ENCODE measurements at places on chromosomes 4 and X. TPM values are rescaled to one million over a fixed set of nuclear protein-coding genes. Genes with fewer than 3 reads are reported as not detected.

DNA sequence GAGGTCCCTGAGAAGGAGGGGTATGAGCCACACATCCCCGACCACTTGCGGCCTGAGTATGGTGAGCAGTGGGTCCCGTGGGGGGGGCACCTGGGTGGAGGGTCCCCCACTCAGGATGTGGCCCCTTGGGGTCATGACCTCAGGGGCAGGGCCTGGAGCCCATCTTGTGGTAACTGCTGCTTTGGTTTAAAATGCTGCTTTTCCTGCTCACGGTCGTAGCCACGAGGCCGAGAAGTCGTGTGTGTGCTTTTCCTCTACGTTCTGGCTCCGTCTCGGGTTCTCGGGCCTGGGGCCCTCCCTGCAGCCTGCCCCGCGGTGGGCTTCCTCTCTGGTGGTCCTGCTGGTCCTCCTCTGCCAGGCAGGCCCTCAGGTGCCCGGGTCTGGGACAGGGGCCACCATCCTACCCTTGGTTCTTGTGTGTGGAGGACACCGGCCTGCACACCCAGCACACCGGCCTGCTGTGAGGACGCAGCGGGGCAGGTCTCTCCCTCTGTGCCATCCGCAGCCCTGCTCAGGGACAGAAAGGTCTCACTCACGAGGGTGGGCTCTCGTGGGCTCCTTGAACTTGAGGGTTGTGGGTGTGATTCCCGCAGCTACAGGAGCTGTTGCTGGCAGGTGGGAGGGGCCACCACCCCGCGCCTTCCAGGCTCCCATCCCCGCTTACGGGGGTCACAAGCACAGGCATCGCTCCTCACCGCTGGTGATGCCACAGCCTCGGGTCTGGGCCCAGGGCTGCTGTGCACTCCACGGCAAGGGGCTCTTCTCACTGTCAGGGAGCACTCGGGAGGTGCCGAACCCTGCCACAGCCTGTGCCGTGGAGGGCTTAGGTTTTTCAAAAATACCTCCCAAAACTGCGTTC, 19.6 kb downstream of the UVSSA start:
- DNase-seq = no peak
- H3K4me1 ChIP-seq = no peaks in the 10 kb centered on the region
- no peaks in the 10 kb centered on the region for H3K27me3 ChIP-seq
- H3K4me3 ChIP-seq = no peak overlapping the region
- H3K27ac ChIP-seq = no peak overlapping the region

GRCh38 chr4:188021548-188022249, 26.1 kb downstream of the ZFP42 start:
- no peak overlapping the region for H3K27ac ChIP-seq
- H3K36me3 ChIP-seq = no peaks in the 10 kb centered on the region
- no peak overlapping the region for H3K4me3 ChIP-seq
- no peaks in the 10 kb centered on the region for H3K4me1 ChIP-seq
- no peaks in the 10 kb centered on the region for H3K27me3 ChIP-seq
- no peak for DNase-seq

- H3K4me1 ChIP-seq = peaks cover 32% of the 10 kb centered on the region
- H3K27me3 ChIP-seq = no peaks in the 10 kb centered on the region
Measured at GRCh38 chr4:86934147-86934770, 552 bp upstream of the AFF1 start.

L1CAM gene
- total RNA-seq = 3.9 TPM

DNA sequence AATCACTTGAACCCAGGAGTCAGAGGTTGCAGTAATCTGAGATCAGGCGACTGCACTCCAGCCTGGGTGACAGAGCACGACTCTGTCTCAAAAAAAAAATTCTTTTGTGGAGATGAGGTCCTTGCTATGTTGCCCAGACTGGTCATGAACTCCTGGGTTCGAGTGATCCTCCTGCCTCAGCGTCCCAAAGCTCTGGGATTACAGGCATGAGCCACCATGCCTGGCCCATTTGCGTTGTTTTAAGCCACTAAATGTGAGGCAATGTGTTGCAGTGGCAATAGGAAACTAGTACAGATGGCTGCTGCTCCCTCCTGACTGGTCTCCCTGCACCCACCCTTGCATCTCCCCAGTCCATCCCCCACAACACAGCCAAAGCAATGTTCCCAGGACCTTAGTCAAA, 40.0 kb upstream of the APLN start:
- no peaks in the 10 kb centered on the region for H3K36me3 ChIP-seq
- H3K27me3 ChIP-seq = no peaks in the 10 kb centered on the region
- no peak overlapping the region for H3K4me3 ChIP-seq
- H3K27ac ChIP-seq = no peak overlapping the region

DNA sequence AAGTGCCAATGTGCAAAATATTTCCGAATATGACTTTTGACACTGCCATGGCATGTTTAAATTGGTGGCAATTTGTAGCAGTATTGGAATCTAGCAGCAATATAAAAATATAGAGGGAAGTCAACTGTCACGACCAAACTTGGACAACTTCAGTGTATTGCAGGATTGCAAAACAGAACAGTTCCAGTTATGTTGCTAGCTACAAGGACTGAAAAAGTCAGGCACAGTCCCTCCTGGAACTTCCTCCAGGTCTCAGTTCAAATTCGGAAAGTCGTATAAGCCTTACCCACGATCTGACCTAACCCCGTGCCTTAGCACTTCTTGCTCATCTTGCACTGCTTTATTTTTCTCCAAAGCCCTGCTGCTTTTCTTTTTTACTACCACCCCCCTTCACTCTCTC, 390.0 kb upstream of the GALNT7 start:
- H3K27me3 ChIP-seq = no peaks in the 10 kb centered on the region
- no peaks in the 10 kb centered on the region for H3K4me1 ChIP-seq
- no peak overlapping the region for H3K4me3 ChIP-seq

DNA sequence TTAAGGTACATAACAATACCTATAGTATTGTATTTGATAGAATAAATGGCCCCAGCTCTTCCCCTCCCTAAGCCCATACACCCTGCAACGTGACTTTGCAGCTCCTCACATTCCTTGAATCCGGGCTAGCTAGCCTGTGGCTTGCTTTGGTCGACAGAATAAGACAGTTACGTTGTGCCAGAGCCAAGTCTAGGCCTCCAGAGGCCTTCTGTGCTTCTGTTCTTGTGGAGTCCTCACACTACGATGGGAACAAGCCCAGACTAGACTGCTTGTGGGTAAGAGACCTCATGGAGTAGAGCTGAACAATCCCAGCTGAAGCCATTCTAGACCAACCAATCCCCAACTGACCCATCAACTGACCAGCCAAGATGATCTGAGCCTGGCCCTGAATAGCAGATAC, 102.4 kb upstream of the PLAC1 start:
- no peak overlapping the region for H3K27ac ChIP-seq
- no peak for DNase-seq
- no peaks in the 10 kb centered on the region for H3K27me3 ChIP-seq
- no peaks in the 10 kb centered on the region for H3K36me3 ChIP-seq

- H3K4me3 ChIP-seq = no peak overlapping the region
- H3K4me1 ChIP-seq = no peaks in the 10 kb centered on the region
- no peak for DNase-seq
- H3K27ac ChIP-seq = no peak overlapping the region
- no peaks in the 10 kb centered on the region for H3K36me3 ChIP-seq
Measured at GRCh38 chr4:168735735-168736134, 238.9 kb downstream of the PALLD start.

GRCh38 chrX:57906790-57907189, 3.5 kb downstream of the ZXDA start:
- peaks cover 2% of the 10 kb centered on the region for H3K36me3 ChIP-seq
- peak overlapping the region; percentile 71 for H3K27ac ChIP-seq
- peaks cover 17% of the 10 kb centered on the region for H3K4me1 ChIP-seq
- H3K27me3 ChIP-seq = no peaks in the 10 kb centered on the region

GNRHR gene
- total RNA-seq = not detected

TRIM75 gene
- total RNA-seq = not detected

GRCh38 chrX:118222421-118222820, 105.8 kb upstream of the KLHL13 start:
- H3K4me1 ChIP-seq = peaks cover 2% of the 10 kb centered on the region
- no peaks in the 10 kb centered on the region for H3K27me3 ChIP-seq
- no peak overlapping the region for H3K4me3 ChIP-seq
- no peak overlapping the region for H3K27ac ChIP-seq
- H3K36me3 ChIP-seq = no peaks in the 10 kb centered on the region
- no peak for DNase-seq

GRCh38 chr4:58688568-58688967, 1578.4 kb upstream of the IGFBP7 start:
- no peak overlapping the region for H3K27ac ChIP-seq
- DNase-seq = no peak
- no peaks in the 10 kb centered on the region for H3K27me3 ChIP-seq
- no peaks in the 10 kb centered on the region for H3K36me3 ChIP-seq
- H3K4me1 ChIP-seq = no peaks in the 10 kb centered on the region

SPANXA1 gene
- total RNA-seq = not detected

DNA sequence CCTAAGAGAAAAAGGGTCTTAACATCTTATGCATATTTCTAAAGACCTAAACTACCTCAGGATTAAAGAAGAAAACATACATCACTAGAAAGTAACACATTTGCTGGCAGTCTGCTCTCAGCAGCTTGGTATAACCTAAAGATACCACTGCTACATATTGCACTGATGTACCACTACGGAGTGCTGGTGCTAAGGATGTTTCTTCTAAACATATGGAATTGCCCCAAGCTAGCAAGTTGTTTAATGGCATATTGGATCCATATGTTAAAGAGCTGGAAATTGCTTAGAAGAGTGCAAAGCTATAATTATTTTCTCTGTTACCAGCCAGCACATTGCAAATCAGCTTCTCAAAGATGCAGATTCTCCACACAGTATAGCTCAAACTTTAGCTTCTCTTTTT, 436.5 kb upstream of the GALNTL6 start:
- no peak for DNase-seq
- no peaks in the 10 kb centered on the region for H3K4me1 ChIP-seq
- no peak overlapping the region for H3K4me3 ChIP-seq
- no peaks in the 10 kb centered on the region for H3K27me3 ChIP-seq

DNA sequence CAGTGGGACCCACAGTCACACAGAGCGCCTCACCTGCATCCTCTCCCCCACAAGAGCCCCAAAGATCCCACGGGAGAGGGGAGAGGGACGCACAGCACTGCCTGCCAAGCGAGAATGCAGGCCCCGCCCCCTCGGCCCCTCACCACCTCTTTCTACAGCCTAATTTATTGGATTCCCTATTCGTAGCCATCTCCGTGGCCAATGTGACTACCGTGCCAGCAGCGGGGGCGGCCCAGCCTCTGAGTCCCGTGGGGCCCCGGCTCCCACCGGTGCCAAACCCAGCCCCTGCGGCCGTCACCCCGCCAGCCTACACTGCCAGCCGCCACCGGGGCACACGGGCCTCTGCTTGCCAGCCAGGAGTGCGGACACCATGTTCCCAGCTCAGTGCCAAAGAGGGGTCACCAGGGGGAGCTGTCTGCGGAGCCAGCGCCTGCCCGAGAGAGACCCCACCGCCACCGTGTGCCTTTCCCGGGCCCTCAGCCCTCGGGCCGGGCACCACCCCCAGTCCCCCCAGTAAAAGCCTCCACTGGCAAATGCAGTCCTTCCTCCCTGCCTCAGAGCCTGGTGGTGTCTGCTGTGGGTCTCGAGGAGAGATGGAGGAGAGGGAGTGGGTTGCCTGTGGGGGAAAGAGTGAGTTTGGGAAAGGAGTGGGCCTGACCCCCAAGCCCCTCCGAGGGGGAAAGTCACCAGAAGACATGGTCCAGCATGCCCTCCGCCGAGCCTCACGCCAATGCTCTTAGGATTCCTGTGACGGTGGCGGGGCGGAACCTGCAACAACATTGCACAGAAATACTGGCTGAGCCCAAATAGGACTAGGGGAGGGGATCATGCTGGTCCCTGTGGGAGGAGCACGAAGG, 19.6 kb upstream of the PLXNB3 start:
- DNase-seq = no peak
- peaks cover 17% of the 10 kb centered on the region for H3K4me1 ChIP-seq
- no peak overlapping the region for H3K4me3 ChIP-seq
- no peaks in the 10 kb centered on the region for H3K36me3 ChIP-seq

TRIM2 gene
- total RNA-seq = 9.5 TPM

DNA sequence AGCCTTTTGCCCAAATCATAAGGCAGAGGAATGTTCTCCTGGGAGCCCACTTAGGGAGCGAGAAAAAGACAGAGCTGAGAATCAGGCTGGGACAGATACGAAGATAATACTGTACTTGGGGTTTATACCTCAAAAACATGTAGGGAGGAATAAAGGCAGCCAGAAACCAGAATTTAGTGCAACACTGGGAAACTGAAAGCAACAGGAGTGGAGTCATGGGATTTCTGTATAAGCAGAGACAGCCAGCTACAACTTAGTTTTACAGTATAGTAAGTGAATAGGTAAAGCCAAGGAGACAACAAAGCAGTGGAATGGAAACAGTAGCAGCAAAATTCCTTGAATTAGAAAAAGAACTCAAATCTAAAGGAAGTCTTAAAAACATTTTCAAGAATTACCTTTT, 413.2 kb downstream of the FAT4 start:
- H3K4me1 ChIP-seq = no peaks in the 10 kb centered on the region
- H3K36me3 ChIP-seq = no peaks in the 10 kb centered on the region
- H3K4me3 ChIP-seq = no peak overlapping the region
- H3K27ac ChIP-seq = no peak overlapping the region

TEX11 gene
- total RNA-seq = not detected

ANK2 gene
- total RNA-seq = 1.2 TPM

DNA sequence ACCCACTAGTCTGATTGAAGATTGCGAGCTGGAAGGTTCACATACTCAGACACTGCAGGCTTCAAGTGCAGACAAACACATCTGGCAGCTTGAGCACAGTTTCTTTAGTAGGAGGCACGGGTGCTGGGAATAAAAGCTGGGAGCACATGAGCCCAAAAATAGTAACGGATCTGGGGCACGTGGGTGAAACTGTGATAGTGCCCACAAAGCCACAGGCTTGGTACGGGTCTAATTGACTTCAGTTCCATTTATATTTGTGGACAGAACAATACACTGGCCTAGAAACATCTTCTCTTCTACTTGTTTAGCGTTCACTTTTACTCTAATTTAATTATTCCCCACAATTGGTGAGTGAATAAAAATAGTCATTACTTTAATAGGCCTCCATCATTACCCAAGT, 2370.7 kb downstream of the PCDH7 start:
- no peak overlapping the region for H3K4me3 ChIP-seq
- no peaks in the 10 kb centered on the region for H3K4me1 ChIP-seq
- H3K36me3 ChIP-seq = no peaks in the 10 kb centered on the region
- H3K27ac ChIP-seq = no peak overlapping the region
- H3K27me3 ChIP-seq = no peaks in the 10 kb centered on the region
- DNase-seq = no peak

GRCh38 chr4:184936071-184936470, 82.2 kb upstream of the HELT start:
- peaks cover 35% of the 10 kb centered on the region for H3K27me3 ChIP-seq
- H3K4me1 ChIP-seq = no peaks in the 10 kb centered on the region
- H3K4me3 ChIP-seq = no peak overlapping the region
- peaks cover 2% of the 10 kb centered on the region for H3K36me3 ChIP-seq

NEUROG2 gene
- not detected for total RNA-seq

DNA sequence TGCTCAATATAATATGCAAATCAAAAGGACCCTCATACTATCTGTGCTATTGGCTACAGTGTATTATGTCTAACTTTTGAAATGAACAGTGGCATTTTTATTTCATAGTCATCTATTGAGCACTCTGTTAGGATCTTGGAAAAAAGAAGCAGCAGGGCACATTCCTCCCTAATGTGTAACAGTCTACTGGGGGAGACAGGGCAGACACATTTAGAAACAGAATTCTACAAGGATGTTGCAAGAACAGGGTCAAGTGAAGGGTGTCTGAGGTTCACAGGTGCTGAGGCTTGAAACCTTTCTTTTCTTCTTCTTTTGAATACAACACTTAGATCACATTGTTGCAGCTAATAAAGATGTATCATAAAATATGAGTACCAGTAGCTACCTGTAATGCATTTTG, 129.7 kb upstream of the SLC4A4 start:
- no peak overlapping the region for H3K4me3 ChIP-seq
- H3K27ac ChIP-seq = no peak overlapping the region
- H3K36me3 ChIP-seq = peaks cover 4% of the 10 kb centered on the region
- H3K27me3 ChIP-seq = peaks cover 5% of the 10 kb centered on the region
- no peaks in the 10 kb centered on the region for H3K4me1 ChIP-seq

GRCh38 chr4:109973529-109973905, 60.8 kb downstream of the EGF start:
- peak overlapping the region; percentile 67 for H3K27ac ChIP-seq
- H3K4me1 ChIP-seq = peaks cover 13% of the 10 kb centered on the region
- H3K36me3 ChIP-seq = peaks cover 4% of the 10 kb centered on the region
